Cardiac atrium fibroblast (primary cell): ENCODE measurements at places on chromosomes 5 and 9. TPM values are rescaled to one million over a fixed set of nuclear protein-coding genes. Genes with fewer than 3 reads are reported as not detected.

The FGFR4 gene
- total RNA-seq: 16.4 and 19.8 TPM in 2 replicates

The TAF11L10 gene
- total RNA-seq: not detected in 2 replicates

The NOXA1 gene
- total RNA-seq: 0.16 TPM in 1 of 2 replicates, not detected in the other

The DRD1 gene
- not detected in 2 replicates for total RNA-seq

The DAP gene
- 33.2 and 48.9 TPM in 2 replicates for total RNA-seq

The SNCB gene
- total RNA-seq: not detected in 2 replicates

The GNA14 gene
- 8.3 and 9.6 TPM in 2 replicates for total RNA-seq

The C9orf78 gene
- total RNA-seq: 22.4 and 31.4 TPM in 2 replicates

The RELL2 gene
- 2.8 and 5.8 TPM in 2 replicates for total RNA-seq

The FUT7 gene
- not detected in 2 replicates for total RNA-seq

The VPS13A gene
- total RNA-seq: 11.7 and 11.9 TPM in 2 replicates

The PCDHGA4 gene
- total RNA-seq: 4.7 and 6.3 TPM in 2 replicates

The FRMPD1 gene
- not detected in 2 replicates for total RNA-seq

The ANKRD18B gene
- not detected in 2 replicates for total RNA-seq
